ENCODE measurements at places on chromosomes 12 and 14.

- no peak for DNase-seq
Observed at GRCh38 chr12:19382111-19382526, 57.2 kb upstream of the AEBP2 start.

GRCh38 chr14:76546426-76547221, 170.7 kb downstream of the ESRRB start:
- no peak for DNase-seq

GRCh38 chr12:68097386-68097785, 62.2 kb downstream of the IFNG start:
- DNase-seq = no peak

GRCh38 chr12:89064780-89065179, 287.5 kb downstream of the DUSP6 start:
- DNase-seq = no peak

- DNase-seq = no peak
Observed at GRCh38 chr12:91173124-91173523, 9.5 kb downstream of the DCN start.

GRCh38 chr14:93012951-93013719, 90.2 kb downstream of the CHGA start:
- no peak for DNase-seq

GRCh38 chr12:92619026-92619425, 83.8 kb upstream of the PLEKHG7 start:
- DNase-seq = no peak
